Upper lobe of right lung (tissue), 1 donor: ENCODE measurements at places on chromosomes 3 and 15. TPM values are rescaled to one million over a fixed set of nuclear protein-coding genes. Genes with fewer than 3 reads are reported as not detected.

EPHB1 gene
- 1.6 TPM for total RNA-seq

SLC12A8 gene
- 11.8 TPM for total RNA-seq

HES1 gene
- total RNA-seq, result 43.6 TPM

IMPG2 gene
- total RNA-seq, result 0.29 TPM

PCCB gene
- 32.6 TPM for total RNA-seq

SLC24A5 gene
- total RNA-seq, result 0.84 TPM

- H3K27ac ChIP-seq, result no peak overlapping the region
- no peak overlapping the region for H3K4me3 ChIP-seq
- DNase-seq, result no peak
- H3K27me3 ChIP-seq, result no peaks in the 10 kb centered on the region
- H3K4me1 ChIP-seq, result peaks cover 38% of the 10 kb centered on the region
These were observed 32.0 kb downstream of the PIK3CA start for GRCh38 chr3:179179979-179180759.

DNA sequence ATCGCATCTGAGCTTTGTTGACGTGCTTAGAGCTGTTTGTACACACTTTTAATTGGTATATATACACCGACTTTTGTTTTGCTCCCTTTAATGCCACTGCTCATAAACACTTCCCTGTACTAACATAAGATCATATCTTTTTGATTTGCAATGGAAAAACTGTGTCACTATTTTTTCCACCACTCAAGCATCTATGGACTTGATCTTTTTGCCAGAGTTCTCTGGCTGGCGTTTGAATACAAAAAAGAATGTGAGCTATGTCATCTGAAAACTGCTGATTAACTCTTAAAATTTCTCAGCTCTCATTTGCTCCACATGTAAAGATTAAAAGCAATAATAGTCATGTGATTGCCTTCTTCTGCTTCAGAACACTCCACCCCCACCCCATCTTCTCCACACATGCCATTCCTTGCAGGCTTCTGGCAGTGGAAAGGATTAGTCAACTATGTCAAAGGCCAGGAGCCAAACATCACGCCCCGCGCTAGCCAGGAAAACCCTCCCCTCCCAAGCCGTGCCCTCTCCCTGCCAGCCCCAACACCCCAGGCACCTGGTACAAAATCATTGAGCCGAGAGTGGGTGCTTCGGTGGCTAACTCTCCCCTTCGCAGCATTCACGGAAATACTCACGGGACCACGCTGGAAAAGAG, 123.4 kb upstream of the MEF2A start:
- H3K27ac ChIP-seq, result peak overlapping the region; percentile 65
- peaks cover 28% of the 10 kb centered on the region for H3K4me1 ChIP-seq
- no peaks in the 10 kb centered on the region for H3K36me3 ChIP-seq
- peak; percentile 70 for DNase-seq

DNA sequence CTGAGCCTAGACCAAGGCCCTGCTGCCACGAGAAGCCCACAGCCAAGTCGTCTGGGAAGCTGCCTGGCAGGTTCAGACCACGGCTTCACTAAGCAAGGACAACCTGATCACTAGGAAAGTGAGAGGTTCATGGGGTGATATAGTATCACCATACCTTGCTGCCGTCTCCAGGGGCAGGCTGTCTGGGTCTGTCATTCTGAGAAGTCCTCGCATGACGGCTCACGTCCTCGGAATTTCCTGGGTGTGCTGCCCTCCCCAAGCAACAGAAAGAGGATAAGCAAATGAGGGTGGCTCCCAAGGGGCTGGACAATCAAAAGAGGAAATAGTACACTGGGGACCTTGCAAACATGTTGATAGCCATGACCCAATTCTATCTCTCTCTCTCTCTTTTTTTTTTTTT, 207.4 kb upstream of the IGF1R start:
- peaks cover 8% of the 10 kb centered on the region for H3K27me3 ChIP-seq
- no peak overlapping the region for H3K27ac ChIP-seq
- H3K4me3 ChIP-seq, result no peak overlapping the region
- H3K4me1 ChIP-seq, result no peaks in the 10 kb centered on the region
- no peaks in the 10 kb centered on the region for H3K36me3 ChIP-seq

- no peak for DNase-seq
- no peaks in the 10 kb centered on the region for H3K36me3 ChIP-seq
- no peaks in the 10 kb centered on the region for H3K4me1 ChIP-seq
- no peak overlapping the region for H3K27ac ChIP-seq
These were observed 293.7 kb upstream of the TRIM42 start for GRCh38 chr3:140384028-140384771.

- no peaks in the 10 kb centered on the region for H3K36me3 ChIP-seq
- H3K27me3 ChIP-seq, result no peaks in the 10 kb centered on the region
- no peaks in the 10 kb centered on the region for H3K4me1 ChIP-seq
- H3K27ac ChIP-seq, result no peak overlapping the region
These were observed 27.2 kb downstream of the EPHB3 start for GRCh38 chr3:184588776-184589175.

- H3K36me3 ChIP-seq, result no peaks in the 10 kb centered on the region
- DNase-seq, result no peak
- H3K4me1 ChIP-seq, result peaks cover 17% of the 10 kb centered on the region
- no peak overlapping the region for H3K27ac ChIP-seq
These were observed 12.7 kb downstream of the KLHL25 start for GRCh38 chr15:85782064-85782463.

DNA sequence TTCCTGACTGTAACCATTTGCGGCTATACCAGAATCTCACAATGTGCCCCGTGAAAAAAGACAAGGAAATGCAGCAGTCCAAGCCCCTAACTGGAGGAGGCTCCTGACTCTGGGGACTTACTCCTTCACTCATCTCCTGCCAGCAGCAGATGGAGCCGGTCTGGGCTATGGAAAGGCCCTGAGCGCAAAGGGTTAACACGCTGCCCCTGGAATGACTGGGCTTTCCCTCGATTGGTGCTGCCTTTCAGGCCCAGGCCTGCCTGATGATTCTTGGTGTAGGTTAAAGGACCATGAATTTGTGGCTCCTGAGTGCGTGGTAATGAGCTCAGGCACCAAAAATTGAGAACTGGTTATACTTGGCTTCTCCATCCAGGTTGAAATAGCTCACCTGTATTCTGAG, 42.3 kb upstream of the GALNT15 start:
- no peak overlapping the region for H3K27ac ChIP-seq
- no peak overlapping the region for H3K4me3 ChIP-seq
- H3K27me3 ChIP-seq, result no peaks in the 10 kb centered on the region
- no peaks in the 10 kb centered on the region for H3K36me3 ChIP-seq
- no peak for DNase-seq
- peaks cover 4% of the 10 kb centered on the region for H3K4me1 ChIP-seq

DNA sequence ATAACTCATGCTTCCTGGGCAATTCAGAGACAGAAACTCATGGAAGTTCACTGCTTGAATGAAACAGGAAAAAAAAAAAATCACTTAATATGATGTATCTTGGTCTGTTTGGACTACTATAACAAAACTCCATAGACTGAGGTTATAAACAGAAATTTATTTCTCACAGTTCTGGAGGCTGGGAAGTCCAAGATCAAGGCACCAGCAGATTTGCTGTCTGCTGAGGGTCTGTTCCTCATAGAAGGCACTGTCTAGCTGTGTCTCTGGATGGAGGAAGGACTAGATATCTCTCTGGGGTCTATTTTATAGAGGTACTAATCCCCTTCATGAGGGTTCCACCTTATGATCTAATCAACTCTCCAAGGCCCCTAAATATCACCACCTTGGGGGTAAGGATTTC, 119.3 kb downstream of the IGF2BP2 start:
- H3K27me3 ChIP-seq, result no peaks in the 10 kb centered on the region
- no peak overlapping the region for H3K27ac ChIP-seq
- DNase-seq, result no peak
- no peaks in the 10 kb centered on the region for H3K4me1 ChIP-seq

DNA sequence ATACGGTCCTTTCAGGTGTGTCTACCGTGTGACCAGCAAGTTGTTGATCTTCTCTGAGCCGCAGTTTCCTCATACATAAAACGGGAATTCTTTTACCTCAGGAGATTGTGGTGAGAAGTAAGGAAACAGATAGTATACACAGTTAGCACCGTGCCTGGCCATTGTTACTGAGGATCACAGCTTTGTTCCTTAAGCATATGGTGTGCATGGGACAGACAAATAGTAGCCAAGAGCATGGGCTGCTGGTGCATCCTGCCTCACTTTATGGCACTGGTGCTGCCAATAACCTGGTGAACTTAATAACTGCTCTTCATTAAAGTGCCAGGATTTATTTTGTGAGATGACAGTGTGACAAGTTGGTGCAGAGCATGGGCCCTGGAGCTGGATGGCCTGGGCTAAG, 86.3 kb downstream of the PDCD6IP start:
- peaks cover 8% of the 10 kb centered on the region for H3K4me1 ChIP-seq
- DNase-seq, result no peak
- no peak overlapping the region for H3K27ac ChIP-seq
- no peak overlapping the region for H3K4me3 ChIP-seq

DNA sequence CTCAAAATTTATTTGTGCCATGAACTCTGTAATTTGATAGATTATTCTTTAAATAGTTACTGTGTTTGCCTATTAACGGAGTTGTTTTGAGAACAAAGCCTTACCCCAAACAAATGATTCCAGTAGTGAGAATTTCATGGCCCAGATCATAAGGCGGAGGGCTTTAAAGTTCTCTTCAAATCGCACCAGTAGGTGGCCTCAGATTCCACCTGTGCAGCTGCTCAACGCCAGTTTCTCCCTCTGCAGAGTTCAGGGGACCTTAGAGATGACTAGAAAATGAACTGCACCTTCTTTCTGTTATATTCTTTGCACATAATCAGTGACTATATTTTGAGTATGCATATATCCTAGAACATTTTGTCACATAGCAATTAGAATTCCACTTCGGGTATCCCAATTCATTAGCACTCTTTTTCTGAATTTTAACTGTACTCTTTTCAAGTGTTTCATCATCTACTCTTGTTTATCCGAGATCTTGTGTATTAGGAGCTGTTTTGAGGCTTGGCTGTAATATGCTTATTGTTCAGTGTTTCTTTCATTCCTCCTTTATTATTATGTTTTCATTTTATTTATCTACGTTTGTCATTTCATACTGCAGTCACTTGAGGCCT, 232.6 kb upstream of the CHRM5 start:
- H3K27ac ChIP-seq, result no peak overlapping the region
- H3K4me3 ChIP-seq, result no peak overlapping the region
- no peak for DNase-seq

- no peak overlapping the region for H3K4me3 ChIP-seq
- H3K36me3 ChIP-seq, result no peaks in the 10 kb centered on the region
- DNase-seq, result no peak
- H3K27ac ChIP-seq, result no peak overlapping the region
- H3K4me1 ChIP-seq, result no peaks in the 10 kb centered on the region
These were observed 103.9 kb upstream of the MB21D2 start for GRCh38 chr3:193021506-193022010.

DNA sequence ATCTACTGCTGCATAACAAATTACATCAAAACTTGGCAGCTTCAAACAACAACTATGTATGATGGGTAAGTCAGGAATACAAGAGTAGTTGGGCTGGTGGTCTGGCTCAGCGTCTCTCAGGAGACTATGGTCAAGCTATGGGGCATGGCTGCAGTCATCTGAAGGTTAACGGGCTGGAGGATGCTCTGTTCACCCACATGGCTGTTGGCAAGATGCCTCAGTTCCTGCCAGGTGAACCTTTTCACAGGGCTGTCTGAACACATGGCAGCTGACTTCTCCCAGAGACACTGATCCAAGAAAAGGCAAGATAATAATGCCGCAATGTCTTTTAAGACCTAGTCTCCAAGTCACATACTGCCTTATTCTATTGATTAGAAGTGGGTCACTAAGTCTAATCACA, 63.7 kb downstream of the GPR176 start:
- no peak overlapping the region for H3K4me3 ChIP-seq
- no peaks in the 10 kb centered on the region for H3K4me1 ChIP-seq
- DNase-seq, result no peak
- H3K27ac ChIP-seq, result no peak overlapping the region

GRCh38 chr3:25287291-25287884, 140.7 kb upstream of the RARB start:
- no peak overlapping the region for H3K4me3 ChIP-seq
- no peaks in the 10 kb centered on the region for H3K36me3 ChIP-seq
- no peak overlapping the region for H3K27ac ChIP-seq
- no peaks in the 10 kb centered on the region for H3K4me1 ChIP-seq

DNA sequence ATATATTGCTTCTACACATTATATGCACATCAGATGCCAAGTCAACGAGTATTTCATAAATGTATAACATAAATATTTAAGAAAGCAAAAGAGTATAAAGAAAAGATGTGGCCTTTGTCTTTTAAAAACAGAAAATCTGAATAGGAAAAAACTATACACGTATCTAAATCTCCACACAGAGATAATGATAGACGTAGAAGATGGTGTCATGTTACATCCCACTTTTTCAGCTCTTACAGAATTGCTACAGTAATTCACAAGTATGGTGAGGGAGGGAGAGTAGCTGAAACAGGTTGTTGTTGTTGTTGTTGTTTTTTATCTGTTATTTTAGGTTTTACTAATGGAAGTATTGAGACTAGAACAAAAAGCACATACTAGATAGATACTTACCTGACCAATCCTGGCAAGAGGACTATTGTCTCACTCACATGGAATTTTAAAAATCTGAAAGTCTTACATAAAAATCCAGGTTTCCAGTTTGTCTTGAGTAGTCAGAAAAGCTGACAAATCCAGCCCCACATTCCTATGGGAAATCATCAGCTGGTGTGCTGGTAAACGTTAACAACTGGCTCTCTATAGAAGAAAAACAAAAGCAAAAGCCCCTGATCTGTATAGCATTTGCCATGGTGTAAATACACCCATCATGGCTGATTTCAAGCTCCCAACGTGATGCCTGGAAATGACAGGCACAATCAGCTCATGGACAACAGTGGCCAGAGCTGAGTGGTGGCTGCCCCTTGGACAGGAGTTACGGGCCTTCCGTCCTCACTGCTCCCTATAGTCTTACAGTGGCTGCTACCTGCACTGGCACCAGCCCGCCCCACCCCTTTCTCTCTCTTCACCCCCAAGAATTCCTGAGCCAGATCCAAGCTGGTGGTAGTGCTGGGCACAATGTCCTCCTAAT, 47.4 kb upstream of the VGLL4 start:
- no peaks in the 10 kb centered on the region for H3K36me3 ChIP-seq
- H3K4me1 ChIP-seq, result no peaks in the 10 kb centered on the region
- no peaks in the 10 kb centered on the region for H3K27me3 ChIP-seq
- DNase-seq, result no peak

DNA sequence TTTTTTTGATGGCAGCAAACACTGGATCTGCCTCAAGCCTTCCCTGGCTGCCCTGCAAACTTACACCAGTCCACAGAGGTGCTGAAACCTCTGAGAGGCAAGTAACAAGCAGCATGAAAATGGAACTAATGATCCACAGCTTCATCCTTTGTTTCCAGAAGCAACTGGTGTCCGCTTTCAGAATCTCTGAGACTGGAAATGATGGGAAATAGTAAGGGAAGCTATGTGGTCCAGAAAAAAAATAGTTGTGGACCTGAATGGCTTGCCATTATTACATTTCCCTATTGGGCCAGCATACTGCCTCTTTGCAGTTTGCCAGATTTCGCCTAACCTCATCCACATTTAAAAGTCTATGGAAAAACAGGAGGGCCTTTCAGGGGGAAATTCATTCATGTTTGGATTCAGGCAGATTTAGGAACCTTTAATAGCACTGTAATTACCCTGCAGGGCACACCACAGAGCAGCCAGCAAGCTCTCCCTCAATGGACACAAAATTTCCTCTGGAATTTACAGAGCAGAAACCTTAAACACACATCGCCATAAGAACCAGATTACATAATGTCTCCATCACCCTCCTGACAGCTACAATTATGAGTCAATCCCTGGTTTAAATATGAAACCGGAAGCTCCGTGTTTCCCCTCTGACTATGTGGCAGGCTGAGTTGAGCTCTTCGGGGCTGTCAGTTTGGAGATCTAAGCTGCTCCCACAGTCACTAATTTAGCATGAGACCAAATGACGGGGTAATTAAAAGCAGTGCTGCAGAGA, 134.4 kb downstream of the TMCO5A start:
- no peaks in the 10 kb centered on the region for H3K27me3 ChIP-seq
- peak overlapping the region; percentile 79 for H3K27ac ChIP-seq
- H3K4me1 ChIP-seq, result peaks cover 29% of the 10 kb centered on the region
- H3K36me3 ChIP-seq, result no peaks in the 10 kb centered on the region
- no peak for DNase-seq
- H3K4me3 ChIP-seq, result peak overlapping the region; percentile 27
